ENCODE measurements at places on chromosomes 13 and 19.
A peak's percentile ranks its signal among the peaks of the same experiment; 100 is the strongest.

DNA sequence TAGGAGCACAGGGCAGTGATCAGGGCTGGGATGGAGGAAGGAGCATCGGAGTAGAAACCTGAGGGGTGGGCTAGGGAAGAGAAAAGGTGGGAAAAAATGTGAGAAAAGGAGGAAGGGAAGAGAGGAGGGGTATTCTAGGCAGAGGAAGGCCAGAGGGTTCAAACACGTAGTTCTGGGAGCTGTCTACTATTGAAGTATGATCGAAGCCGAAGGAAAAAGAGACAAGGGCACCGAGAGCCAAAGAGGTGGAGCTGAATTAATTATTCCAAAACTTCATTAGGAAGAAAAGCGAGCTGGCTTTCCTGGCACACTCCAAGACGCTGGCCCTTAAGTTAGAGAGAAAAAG, 7.8 kb downstream of the DLL3 start:
- DNase-seq = no peak

- DNase-seq = no peak
These were observed 6.9 kb upstream of the FBXL3 start for GRCh38 chr13:77033717-77034302.

DNA sequence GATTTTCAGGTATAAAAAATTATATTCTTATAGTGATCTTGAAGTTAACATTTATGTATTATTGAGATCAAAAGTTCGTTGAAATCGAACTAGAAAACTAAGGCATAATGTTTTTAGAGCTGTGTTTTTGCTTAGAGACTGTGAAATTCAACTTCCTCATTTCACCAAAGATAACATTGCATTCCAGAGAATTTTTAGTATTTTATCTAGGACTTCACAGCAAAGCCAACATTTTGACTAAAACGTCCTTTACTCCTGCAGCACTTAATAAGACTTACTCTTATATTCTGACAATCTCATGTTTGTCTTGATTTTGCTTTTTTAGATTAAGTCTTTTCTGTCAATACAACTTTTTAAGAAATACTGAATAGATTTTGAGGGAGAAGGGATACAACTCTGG, 4.7 kb downstream of the KCTD4 start:
- DNase-seq = no peak

DNA sequence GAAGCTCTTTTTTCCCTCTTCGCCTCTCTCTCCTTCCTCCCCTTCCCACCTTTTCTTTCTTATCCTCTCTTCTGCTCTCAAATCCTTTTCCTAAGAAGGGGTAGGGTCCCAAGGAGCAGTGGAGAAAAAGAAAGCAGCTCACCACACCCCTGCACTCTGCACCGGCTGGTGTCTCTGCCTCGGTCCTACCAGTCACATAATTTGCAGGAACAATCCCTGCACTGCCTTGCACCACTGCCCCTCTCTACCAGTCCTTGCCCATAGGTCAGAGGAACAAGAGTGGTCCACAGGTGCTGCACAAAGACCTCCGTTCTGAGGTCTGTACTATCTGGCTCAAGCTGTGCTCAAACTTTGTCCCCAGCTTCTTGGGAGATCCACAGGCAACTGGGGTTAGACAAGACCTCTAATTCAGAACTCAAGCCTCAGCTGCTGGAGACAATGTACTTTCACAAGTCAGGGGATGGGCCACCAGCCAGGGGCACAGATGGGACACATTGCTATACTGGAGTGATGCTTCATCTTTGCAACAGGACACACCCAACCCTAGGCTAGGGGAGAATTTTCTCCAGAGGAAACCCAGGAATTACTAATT, 125.4 kb upstream of the ZNF507 start:
- DNase-seq = no peak

GRCh38 chr19:39913682-39914333, 20.6 kb downstream of the FCGBP start:
- no peak for DNase-seq

DNA sequence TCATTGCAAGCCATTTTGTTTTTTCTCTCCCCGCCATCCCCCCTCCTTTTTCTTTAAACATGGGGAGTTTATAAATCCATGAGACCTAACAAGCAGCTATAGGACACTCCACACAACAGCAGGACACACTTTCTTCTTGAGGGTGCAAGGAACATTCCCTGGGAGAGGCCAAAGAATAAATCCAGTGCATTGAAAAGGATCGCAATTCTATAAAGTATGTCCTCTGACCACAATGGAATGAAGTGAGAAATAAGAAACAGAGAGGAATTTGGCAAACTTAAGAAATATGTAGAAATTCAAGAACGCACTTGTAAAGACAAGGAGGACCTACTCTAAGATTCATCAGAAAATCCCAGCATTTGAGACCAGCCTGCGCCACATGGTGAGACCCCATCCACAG, 11.9 kb downstream of the KLF2 start:
- no peak for DNase-seq

GRCh38 chr13:71619096-71619495, 247.9 kb downstream of the DACH1 start:
- DNase-seq = no peak

DNA sequence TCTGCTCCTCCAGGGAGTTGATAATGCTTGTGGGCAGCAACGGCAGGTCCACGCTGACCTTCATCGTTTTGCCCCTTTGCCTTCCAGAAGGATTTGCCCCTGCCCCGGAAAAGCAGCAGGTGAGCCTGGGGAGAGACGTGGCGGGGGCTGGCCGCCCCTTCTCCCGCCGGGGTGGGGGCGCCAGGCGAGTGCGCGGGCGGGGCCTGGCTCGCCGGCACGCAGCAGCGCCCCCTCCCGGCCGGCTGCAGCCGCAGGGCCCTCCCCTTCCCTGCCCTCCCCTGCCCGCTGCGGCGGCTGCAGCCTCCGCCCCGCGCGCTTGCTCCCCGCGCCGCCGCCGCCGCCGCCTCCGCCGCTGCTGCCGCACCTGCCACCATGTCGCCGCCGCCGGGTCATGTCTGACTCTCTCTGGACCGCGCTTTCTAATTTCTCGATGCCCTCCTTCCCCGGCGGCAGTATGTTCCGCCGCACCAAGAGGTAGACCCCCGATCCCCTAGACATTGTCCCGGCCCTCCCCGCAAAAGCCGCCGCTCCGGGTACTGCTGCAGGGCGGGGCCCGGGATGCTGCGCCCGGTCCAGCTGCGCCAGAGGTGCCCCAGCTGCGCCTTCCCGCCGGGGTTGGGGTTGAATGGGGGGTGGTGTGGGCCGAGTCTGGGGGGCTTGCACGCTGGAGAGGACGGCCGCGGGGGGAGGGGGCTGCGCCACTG, at the start of gene MAST1:
TSS of gene MAST1 (plus strand) at position 334 of the 704 bp plus-strand sequence. CDS start at position 392, 58 bp downstream.
- peak; percentile 70 for DNase-seq

GRCh38 chr13:21233086-21233485, 56.6 kb downstream of the MRPL57 start:
- DNase-seq = no peak

DNA sequence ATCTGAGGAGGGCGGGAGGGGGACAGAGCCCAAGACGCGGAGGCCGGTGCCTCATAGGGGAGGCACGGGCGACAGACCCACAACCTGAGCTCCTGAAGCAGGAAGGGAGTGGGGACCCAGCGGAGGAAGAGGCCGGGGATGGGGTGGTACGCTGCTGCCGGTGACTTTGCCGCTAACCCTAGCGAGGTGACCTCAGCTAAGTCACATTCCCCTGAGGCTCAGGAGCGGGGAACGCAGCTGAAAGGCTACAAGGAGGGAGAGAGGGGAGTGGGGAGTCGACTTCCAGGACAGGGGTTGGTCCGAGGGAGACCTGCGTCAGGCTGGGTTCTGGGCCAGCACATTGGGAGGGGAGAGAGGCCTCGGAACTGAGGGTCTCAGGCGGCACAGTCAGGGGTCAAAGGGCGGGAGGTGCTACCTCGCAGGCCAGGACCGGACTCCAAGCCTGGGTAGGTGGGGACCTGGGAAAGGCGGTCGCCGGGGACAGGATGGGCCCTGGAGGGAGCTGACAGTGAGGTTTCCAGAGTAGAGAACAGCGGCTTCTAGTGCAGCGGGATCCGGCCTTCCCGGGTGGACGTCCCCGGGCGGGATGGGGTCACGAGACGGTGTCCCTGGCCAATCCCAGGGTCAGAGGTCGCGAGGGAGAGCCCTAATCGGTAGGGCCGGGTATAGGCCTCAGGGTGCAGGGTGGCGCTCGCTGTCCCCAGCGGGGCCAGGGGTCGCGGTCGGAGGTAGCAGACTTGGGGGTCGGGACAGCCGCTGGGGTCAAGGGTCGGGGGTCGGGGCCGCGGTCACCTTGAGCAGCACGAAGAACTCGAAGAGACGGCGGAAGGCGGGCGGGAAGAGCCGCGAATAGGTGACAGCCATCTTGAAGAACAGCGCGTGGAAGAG, 699 bp downstream of the TMEM259 start:
- no peak for DNase-seq

DNA sequence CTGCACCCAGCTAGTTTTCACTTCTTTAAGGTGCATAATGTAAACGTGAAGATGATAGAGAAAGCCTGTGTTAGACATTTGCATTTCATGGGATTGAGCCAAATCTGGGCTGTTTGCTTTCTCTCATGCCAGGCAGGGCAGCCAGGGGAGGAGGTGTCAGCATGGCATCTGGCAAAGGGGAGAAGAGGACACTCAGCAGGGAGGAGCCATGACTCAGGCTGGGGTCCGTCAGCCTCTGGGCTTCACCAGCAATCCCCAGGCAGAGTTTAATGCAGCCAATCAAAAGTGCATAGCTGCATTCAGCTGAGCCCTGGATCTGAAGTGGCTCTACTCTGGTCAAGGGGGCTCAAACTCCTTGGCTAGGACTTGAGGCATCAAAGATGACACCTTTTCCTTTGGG, 23.5 kb downstream of the EBPL start:
- DNase-seq = no peak

- DNase-seq = no peak
These were observed at the start of gene CAMSAP3 for GRCh38 chr19:7595466-7596133. CAMSAP3 (plus strand) TSS chr19:7595863; CDS start chr19:7596003, 140 bp downstream.

DNA sequence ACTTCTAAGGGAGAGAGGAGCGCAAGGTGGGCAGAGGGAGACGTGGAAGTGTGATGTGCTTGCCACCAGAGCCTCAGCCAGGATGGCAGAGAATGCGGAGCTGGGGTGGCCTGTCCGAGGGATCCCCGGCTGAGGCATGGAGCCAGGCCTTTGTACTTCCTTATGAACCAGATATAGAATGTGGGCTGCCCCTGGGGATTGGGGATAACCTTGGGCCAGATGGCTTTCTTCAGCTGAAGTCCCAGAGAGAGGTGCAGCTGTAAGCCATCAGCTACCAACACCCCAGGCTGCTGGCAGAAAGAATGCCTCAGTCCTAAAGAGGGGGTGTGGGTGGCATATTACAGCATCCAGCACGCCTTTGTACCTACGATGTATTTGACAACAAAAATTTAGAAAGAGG, 25.5 kb upstream of the FBXO17 start:
- DNase-seq = no peak

DNA sequence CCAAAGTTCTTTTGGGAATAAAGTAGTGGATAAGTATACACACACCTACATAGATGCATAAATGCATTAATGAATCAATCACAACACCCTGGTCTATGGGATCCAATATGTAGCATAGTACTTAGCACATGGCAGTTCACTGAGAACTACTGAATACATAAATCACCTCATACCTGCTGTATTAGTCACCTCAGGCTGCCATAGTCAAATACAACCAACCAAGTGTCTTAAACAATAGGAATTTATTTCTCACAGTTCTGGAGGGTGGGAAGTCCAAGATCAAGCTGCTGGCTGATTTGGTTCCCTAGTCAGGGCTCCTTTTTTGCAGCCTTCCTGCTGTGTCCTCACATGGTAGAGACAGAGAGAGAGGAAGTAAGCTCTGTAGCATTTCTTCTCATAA, 228.2 kb downstream of the NHLRC3 start:
- no peak for DNase-seq

- no peak for DNase-seq
These were observed 18.7 kb upstream of the AURKC start for GRCh38 chr19:57212109-57212508.

DNA sequence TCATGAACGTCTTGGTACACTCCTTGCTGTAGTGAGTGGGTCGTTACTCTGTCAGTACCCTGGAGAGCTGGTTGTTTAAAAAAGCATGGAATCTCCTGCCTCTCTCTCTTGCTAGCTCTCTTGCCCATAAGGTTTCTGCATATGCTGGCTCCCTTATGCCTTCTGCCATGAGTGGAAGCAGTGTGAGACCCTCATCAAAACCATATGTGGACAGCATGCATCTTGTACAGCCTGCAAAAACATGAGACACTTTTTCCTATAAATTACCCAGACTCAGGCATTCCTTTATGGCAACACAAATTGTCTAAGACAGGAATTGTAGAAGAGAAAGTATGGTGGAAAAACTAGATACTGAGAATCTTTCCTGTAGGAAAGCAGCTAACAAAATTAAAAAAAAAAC, 516.3 kb downstream of the SLITRK6 start:
- DNase-seq = no peak

DNA sequence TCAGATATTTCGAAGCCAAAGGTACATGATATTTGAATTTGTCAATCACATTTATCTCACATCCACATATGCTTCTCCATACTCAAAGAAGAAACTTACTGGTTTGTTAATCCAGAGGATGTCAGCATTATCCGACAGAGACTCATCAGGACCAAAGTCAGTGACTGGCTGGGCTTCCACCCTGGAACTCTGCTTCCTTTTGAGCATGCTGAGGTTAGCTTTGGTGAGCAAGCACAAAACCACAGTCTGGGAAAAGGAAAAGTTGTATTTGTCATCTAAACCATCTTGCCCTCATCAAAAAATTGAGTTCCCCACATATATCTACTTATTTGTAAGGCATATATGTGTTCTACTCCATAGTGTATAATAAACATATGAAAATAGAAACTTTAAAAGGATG, 17.4 kb downstream of the NALCN start:
- DNase-seq = no peak

- DNase-seq = no peak
These were observed 41.2 kb upstream of the USPL1 start for GRCh38 chr13:30576528-30576927.

DNA sequence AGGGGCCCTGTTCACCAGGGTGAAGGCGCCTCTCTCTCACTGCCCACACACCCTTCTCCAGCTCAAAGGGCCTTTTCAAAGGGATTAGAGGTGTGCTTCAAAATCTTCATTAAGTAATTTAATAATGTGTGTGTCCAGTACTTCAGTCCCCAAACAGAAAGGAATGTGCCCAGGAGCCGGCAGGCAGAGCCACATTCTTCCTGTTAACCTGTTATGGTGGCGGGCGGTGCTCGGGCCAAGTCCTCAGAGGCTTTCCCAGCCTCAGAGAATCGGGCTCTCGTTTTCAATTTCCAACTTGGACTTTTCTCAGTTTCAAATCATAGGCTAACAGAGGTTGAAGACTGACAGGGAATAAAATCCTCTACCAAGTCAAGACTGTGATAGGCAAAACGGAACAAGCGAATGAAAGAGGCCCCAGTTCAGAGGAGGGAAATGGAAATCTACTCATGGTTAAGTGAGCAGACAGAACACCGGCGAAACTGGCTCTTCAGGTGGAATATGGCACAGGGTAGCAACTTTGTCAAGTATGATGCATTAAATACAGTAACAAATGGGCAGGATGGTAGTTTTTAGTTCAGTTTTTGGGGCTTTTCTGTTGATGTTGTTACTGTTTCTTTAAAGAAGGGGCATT, 68.6 kb downstream of the FOXO1 start:
- no peak for DNase-seq

DNA sequence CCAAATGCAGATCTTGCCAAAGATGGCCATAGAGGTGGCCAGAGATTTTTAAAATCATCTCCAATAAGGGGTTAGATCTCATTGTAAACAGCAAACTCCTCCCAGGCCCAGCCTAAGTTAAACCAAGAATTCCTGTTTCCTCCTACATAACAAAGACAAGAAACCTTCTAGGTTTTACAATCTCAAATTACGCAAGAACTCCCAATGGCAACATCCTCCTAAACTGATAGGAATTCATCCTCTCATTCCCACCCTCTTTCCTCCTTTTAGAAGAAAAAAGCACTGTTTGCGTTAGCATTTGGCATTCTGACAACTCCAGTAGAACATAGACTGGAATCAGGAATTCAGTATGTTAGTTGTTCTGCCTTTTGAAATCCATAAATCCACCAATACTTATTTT, 14.6 kb downstream of the PROSER1 start:
- no peak for DNase-seq

Data from activated naive CD4-positive, alpha-beta T cell treated with anti-CD3 and anti-CD28 coated beads, Interleukin-2, amount 50 U/mL, for 72 hours (primary cell).